ENCODE measurements at places on chromosomes 1 and 21.

DNA sequence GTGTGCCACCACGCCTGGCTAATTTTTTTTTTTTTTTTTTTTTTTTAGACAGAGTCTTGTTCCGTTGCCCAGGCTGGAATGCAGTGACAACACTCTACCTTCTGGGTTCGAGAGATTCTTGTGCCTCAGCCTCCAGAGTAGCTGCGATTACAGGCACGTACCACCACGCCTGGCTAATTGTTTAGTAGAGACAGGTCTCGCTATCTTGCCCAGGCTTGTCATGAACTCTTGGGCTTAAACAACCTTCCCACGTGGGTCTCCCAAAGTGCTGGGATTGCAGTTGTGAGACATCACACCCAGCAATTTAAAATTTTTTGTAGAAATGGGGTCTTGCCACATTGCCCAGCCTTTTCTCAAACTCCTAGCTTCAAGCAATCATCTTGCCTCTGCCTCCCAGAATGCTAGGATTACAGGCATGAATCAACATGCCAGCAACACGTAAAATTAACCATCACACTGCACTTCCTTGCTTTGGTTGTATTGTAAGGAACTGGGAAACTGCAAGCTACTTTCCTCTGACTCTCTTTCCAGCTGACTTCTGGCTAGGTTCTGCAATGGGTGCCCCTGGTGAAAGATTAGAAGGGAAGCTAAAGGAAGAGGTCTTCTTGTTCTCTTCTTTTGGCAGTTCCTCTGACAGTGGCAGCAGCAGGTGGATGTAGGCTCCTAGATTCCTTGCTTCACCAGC lies 13.9 kb upstream of the IL6R start:
- H3K4me3 ChIP-seq, result no peak overlapping the region
- no peak overlapping the region for H3K27ac ChIP-seq
- no peak for DNase-seq

- no peak for DNase-seq
- no peak overlapping the region for H3K27ac ChIP-seq
- peaks cover 4% of the 10 kb centered on the region for H3K4me1 ChIP-seq
- no peak overlapping the region for H3K4me3 ChIP-seq
- no peaks in the 10 kb centered on the region for H3K27me3 ChIP-seq
Measured at GRCh38 chr1:183801649-183802048, 3.3 kb upstream of the RGL1 start.

- H3K4me3 ChIP-seq, result no peak overlapping the region
- no peaks in the 10 kb centered on the region for H3K36me3 ChIP-seq
- no peak for DNase-seq
- no peaks in the 10 kb centered on the region for H3K27me3 ChIP-seq
- no peak overlapping the region for H3K27ac ChIP-seq
Measured at GRCh38 chr1:161921990-161922389, 101.7 kb downstream of the OLFML2B start.

DNA sequence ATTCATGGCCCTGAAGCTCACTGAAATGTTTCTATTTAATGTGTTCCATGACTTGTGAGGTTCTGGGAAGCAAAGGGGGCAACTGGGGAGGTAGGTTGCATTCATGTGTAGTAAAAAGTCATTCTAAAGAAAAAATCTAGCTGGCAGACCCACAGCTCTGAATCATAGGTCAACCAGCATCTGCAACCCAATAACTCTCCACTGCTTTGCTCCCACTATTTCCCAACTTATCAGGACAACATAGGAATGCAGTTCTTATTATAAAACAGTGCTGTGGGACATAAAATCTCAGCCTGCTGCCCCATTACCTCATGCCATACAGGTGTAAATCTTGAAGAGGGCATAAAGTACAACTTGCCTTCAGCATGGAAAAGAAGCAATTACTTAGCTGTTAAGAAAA lies 576.1 kb upstream of the PTBP2 start:
- DNase-seq, result no peak
- H3K36me3 ChIP-seq, result no peaks in the 10 kb centered on the region
- H3K27ac ChIP-seq, result no peak overlapping the region
- H3K4me3 ChIP-seq, result no peak overlapping the region

DNA sequence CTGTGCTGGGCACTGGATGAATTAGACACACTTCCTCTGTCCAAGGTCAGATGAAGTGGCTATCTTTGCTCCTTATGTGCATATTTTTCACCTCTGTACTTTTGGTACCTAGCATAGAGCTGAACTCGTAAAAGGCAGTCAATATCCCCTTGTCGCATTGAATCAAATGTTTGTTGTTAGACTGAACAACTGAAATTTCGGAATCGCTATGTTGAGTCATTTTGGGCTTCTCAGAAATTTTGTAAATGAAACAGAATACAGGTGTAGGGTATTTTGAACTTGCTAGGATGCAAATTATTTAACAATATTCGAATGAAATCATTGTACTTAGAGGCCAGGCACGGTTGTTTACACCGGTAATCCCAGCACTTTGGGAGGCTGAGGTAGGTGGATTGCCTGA lies 48.0 kb downstream of the PDE4B start:
- DNase-seq, result no peak
- H3K27me3 ChIP-seq, result no peaks in the 10 kb centered on the region
- H3K36me3 ChIP-seq, result no peaks in the 10 kb centered on the region
- no peak overlapping the region for H3K27ac ChIP-seq
- no peak overlapping the region for H3K4me3 ChIP-seq

- no peaks in the 10 kb centered on the region for H3K36me3 ChIP-seq
- DNase-seq, result no peak
- H3K27me3 ChIP-seq, result peaks cover 40% of the 10 kb centered on the region
- peaks cover 5% of the 10 kb centered on the region for H3K4me1 ChIP-seq
Measured at GRCh38 chr1:202014915-202015661, 4.7 kb downstream of the ELF3 start.

- H3K4me3 ChIP-seq, result no peak overlapping the region
- H3K27ac ChIP-seq, result no peak overlapping the region
- DNase-seq, result no peak
Measured at GRCh38 chr1:33335020-33335419, 14.1 kb upstream of the A3GALT2 start.

DNA sequence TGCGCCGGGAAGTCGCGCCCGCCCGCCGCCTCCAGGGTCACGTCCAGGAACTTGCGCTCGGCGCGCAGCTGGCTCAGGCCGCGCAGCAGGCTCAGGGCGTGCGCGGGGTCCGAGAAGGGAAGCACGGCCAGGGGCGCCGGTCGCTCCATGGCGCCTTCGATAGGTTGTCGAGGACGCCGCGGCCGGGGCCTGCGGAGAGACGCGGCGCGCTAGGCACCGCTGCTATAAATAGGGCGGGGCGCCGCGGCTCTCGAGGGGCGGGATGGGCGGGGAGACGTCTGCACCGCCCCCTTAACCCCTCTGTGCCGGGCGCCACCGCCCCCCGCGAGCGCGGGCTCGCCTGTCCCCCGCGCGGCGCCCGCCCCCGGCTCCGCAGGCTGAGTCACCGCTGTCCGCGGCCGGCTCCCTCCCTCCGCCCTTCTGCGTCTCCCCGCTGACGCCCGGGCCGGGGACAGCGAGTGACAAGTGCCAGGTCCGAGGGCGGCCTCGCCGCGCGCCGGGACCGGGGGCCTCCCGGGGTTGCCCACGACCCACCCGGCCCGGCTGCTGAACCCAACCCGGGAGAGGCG lies at the start of gene KLHL21:
Gene KLHL21, minus strand, starts transcription at position 201 of the 569 bp plus-strand sequence. Its CDS starts 52 bp downstream, at position 149.
- peak within 1 kb of the TSS; percentile 95 for H3K4me3 ChIP-seq
- H3K27ac ChIP-seq, result peak within 1 kb of the TSS; percentile 96
- H3K27me3 ChIP-seq, result no peaks in the 10 kb centered on the region
- H3K4me1 ChIP-seq, result peaks cover 17% of the 10 kb centered on the region

DNA sequence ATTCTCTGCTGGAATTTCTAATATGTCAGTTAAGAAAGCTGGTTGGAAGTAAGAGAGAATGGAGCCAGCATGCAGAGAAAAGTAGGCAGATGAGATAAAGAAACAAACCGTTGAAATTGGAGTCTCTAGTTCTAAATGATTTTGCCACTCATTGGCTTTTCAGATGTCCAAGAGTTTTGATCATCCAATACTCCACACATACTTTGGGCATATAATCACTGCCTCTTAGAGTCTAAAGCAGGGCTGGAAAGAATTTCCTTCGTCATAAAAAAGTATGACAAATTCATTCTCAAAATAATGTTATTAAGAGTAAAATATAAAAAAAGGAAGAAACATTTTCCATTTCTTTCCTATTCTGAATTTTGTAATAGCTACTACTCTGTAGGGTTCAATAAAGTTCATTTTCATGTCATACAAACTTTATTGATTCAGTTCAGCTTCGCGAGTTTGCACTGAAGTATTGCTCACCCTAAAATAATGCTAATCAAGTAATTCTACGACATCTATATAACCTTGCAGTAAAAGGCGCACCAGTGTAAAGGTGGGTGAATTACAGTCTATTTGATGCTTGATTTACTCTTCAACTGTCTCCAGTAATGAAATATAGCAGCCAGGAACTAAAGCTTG lies 1556.6 kb downstream of the NCAM2 start:
- H3K4me3 ChIP-seq, result no peak overlapping the region
- no peaks in the 10 kb centered on the region for H3K36me3 ChIP-seq
- H3K27me3 ChIP-seq, result no peaks in the 10 kb centered on the region
- H3K4me1 ChIP-seq, result no peaks in the 10 kb centered on the region
- no peak overlapping the region for H3K27ac ChIP-seq

DNA sequence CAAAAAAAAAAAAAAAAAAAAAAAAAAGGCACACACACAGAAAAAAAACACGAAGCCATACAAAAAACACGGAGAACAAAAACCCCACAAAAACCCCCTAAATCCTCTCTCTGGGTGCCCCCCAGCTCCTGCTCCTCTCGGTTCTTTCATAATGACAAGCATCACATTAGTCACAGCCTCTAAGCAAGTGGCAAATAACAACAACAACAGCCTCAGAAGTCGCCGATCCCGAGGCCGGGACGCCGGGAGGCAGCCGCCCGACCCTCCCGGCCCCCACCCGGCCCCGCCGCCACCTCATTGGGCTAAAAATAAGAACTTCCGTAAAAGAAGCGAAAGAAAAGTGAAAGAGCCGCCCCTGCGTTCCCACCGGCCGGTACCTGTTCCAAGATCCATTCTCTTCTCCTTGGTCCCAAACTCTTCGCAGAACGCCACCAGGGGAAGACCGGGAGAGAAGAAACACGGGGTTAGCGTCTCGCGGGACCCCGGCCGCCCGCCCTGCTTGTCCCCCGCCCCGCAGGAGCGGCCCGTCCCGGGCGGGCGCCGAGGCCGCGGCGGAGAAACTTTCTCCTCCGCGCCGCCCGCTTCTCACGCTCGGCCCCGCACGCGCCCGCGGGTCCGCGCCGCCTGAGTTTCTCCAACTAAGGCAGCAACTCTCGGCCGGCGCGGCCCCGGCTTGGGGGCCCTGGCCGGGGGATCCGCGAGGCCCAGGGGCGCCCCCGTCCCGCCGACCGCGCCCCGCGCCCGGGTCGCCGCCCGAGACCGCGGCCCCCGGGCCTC lies 102.8 kb downstream of the CASZ1 start:
- H3K4me1 ChIP-seq, result peaks cover 2% of the 10 kb centered on the region
- no peak overlapping the region for H3K27ac ChIP-seq
- H3K36me3 ChIP-seq, result no peaks in the 10 kb centered on the region
- H3K27me3 ChIP-seq, result no peaks in the 10 kb centered on the region

GRCh38 chr1:166925810-166926478 lies 49.4 kb downstream of the ILDR2 start:
- DNase-seq, result peak; percentile 40
- no peaks in the 10 kb centered on the region for H3K27me3 ChIP-seq
- H3K36me3 ChIP-seq, result peaks cover 31% of the 10 kb centered on the region
- peak overlapping the region; percentile 29 for H3K27ac ChIP-seq
- H3K4me1 ChIP-seq, result peaks cover 9% of the 10 kb centered on the region

GRCh38 chr1:62637392-62638105 lies 40.2 kb downstream of the ANGPTL3 start:
- no peaks in the 10 kb centered on the region for H3K27me3 ChIP-seq
- no peaks in the 10 kb centered on the region for H3K4me1 ChIP-seq
- no peak overlapping the region for H3K4me3 ChIP-seq
- peaks cover 4% of the 10 kb centered on the region for H3K36me3 ChIP-seq

GRCh38 chr1:55092475-55092874 lies 53.1 kb downstream of the PCSK9 start:
- no peak overlapping the region for H3K27ac ChIP-seq
- no peak overlapping the region for H3K4me3 ChIP-seq
- no peaks in the 10 kb centered on the region for H3K4me1 ChIP-seq
- H3K36me3 ChIP-seq, result peaks cover 99% of the 10 kb centered on the region
- H3K27me3 ChIP-seq, result no peaks in the 10 kb centered on the region

DNA sequence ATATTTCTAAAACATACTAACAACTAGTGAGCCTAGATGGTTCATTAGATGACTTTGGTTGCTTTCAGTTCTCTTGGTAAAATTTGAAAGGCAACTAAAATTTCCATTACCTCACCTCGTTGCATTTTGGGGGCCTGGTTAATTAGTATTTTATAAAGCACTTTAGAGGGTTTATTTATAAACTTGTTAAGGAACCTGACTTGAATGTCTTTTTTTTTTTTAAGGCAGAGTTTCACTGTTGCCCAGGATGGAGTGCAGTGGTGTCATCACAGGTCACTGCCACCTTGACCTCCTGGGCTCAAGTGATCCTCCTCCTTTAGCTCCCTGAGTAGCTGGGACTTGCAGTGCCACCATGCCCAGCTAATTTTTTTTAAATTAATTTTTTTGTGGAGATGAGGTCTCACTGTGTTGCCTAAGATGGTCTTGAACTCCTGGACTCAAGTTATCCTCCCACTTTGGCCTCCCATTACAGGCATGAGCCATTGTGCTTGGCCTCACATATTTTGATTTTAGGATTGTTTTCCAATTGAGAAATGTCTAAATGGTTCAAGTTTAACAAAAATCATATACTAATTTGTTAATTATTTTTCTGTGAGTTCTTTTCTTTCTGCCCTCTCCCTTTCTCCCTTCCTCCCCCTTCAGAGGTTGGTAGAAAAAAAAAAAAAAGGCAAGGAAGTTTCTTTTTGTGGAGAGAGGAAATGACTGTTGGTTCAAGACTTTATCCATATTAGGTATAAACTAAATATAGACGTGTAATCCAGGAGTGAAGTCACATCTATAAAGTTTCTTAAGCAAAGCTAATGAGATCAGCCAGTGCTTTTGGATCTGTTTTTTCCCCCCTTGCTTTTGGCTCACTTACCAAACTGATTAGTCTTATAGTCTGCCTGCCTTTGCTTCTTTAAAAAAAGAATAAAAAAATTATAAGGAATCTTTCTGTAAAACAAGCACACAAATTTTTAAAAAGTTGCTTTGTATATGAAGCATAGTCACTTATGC lies 24.7 kb downstream of the CLIC4 start:
- DNase-seq, result no peak
- H3K4me3 ChIP-seq, result no peak overlapping the region
- no peaks in the 10 kb centered on the region for H3K36me3 ChIP-seq
- H3K27me3 ChIP-seq, result no peaks in the 10 kb centered on the region
- H3K4me1 ChIP-seq, result peaks cover 4% of the 10 kb centered on the region
- H3K27ac ChIP-seq, result no peak overlapping the region

DNA sequence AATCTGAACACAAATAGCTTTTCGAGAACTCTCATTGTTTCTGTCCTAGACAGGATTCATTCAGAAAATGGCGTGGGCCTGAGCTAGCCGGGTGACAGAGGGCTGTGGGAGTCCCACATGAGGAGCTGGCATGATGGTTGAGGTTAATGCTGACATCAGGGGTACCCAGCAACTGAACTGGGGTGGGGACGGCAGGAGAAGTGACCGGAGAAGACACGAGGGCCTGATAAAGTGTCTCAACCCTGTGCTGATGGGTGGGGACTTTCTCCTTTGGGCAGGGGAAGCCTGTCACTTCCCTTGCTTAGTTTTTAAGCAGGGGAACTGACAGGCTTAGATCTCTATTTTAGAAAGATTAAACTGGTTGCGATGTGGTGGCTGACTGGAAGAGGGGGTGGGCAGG lies 14.6 kb downstream of the CHIT1 start:
- no peaks in the 10 kb centered on the region for H3K36me3 ChIP-seq
- peaks cover 6% of the 10 kb centered on the region for H3K4me1 ChIP-seq
- DNase-seq, result no peak
- no peaks in the 10 kb centered on the region for H3K27me3 ChIP-seq
- H3K4me3 ChIP-seq, result no peak overlapping the region

GRCh38 chr1:204991342-204991844 lies 51.6 kb upstream of the CNTN2 start:
- H3K27me3 ChIP-seq, result no peaks in the 10 kb centered on the region
- H3K27ac ChIP-seq, result no peak overlapping the region
- peaks cover 45% of the 10 kb centered on the region for H3K4me1 ChIP-seq

All from neuronal stem cell (in vitro differentiated cells).